Panc1 (cell line): ENCODE measurements at places on chromosomes 11 and 22.

GRCh38 chr11:131940126-131940525 is 569.7 kb downstream of the NTM start:
- no peak for DNase-seq

GRCh38 chr11:62771144-62772021 is at the start of gene TAF6L:
Gene TAF6L, plus strand, starts transcription at chr11:62771396. Its CDS starts 4,388 bp downstream, at chr11:62775784.
- DNase-seq, result peak; percentile 78

DNA sequence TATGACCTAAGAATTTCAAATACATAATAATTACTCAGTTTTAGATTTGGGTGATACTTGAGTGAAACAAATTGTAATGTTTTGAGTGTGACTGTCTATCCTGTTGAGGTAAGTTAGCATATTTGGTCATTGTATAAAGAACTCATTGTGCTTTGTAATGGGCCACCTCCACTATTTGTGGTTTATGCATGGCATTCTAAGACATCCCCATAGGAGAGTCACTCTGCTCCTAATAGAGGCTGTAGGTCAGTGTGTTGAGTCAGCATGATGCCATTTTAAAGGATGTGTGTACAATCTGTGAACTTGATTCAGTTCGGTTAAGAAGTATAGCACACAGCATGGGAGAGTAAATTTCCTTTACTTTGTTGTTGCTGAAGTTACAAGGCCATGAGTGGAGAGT is 1112.4 kb downstream of the JRKL start:
- DNase-seq, result no peak

DNA sequence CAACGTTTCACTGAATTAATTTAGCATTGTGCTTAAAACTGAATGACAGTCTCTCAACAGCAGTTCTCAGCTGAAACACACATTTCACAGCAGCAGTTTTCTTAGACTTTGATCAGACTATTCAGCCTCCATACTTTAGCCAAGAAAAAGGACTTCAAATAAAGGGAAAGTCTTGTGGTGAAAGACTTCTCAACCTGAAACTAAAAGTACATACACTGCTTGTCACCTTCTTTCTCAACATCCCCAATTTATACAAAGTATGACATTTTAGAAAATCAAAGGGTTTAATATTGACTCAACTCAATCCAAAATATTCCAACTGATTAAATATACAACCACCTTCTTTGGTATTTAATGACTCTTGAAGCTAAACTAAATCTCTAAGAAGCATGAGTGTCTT is 419.0 kb downstream of the LRRC4C start:
- no peak for DNase-seq

DNA sequence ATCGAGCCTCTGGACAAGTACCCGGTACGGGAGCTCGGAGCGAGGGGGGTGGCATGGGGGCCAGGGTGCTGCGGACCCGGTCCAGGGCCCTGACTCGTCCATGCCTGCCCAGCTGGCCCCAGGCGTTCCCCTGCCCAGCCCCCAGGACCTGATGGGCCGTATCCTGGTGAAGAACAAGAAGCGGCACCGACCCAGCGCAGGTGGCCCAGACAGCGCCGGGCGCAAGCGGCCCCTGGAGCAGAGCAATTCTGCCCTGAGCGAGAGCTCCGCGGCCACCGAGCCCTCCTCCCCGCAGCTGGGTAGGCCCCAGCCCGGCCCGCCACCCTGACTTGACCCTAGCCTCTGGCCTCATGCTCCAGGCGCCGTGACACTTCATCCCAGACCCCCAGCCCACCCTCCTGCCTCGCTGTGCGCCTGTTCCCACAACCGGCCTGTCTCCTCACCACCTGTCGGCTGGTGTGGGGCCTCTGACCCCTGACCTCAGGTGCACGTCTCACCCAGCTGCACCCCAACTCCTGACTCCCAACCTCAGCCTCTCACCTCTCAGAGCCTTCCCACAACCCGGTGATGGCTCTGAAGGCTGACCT is 7.7 kb downstream of the PLCB3 start:
- DNase-seq, result no peak

DNA sequence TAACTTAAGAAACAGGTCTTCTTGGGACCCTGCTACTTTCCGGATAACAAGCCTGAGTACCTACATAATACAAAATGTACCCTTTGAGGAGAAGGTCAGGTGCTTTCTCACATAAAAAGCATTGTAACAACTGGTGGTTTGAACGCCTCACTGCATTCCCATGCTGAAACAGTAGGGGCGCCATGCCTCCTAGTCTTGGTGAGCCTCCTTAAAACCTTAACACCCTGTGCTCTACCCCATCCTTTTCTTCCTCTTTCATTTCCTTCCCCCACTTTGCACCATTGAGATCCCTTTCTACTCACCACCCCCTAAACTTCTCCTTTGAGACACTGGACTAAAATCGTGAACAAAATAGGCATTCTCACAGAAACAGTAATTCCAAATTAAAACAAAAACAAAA is 729.3 kb downstream of the NTM start:
- DNase-seq, result peak; percentile 25

DNA sequence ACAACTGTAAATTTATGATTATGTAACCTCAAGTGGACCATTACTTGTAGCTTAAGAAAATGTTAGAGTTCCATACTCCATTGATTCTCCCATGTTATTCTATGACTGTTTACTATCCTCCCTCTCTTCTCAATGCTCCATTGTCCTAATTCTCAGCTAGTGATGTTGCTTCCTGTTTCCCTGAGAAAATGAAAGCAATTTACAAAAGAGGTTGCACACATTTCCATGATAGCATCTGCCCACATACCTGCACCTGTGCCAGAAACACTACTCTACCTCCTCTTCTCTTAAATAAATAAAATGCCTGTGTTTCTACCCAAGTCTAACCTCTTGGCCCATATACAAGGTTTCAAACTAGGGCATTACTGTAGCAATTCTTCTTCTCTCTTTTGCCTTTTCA is 1620.9 kb downstream of the FAM181B start:
- no peak for DNase-seq

DNA sequence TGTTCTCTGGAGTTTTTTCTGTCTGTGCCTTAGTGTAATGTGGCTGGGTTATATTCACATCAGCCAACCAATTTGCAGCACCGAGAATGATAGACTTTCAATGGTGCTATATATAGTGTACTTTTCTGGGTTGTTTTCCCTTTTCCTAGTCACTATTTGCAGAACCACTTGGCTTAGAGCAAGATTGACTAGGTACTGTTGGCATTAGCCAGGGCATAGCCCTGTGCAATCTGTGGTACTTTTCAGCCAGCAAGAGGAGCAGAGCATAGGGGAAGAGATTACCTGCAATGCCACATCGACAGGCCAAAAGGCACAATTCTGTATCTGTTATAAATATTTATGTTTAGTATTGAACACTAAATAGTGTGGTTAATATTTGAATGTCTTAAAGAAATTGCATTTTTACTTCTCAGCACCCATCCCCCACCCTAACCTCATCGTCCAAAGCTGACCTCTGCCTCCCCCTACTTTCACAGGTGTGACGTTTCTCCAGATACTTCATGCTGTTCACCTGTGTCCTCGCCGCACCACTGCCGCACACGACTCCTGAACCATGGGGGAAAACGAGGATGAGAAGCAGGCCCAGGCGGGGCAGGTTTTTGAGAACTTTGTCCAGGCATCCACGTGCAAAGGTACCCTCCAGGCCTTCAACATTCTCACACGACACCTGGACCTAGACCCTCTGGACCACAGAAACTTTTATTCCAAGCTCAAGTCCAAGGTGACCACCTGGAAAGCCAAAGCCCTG is 51.4 kb downstream of the MICAL2 start:
- DNase-seq, result no peak

GRCh38 chr22:16776080-16776479 is 49.1 kb downstream of the XKR3 start:
- DNase-seq, result no peak

DNA sequence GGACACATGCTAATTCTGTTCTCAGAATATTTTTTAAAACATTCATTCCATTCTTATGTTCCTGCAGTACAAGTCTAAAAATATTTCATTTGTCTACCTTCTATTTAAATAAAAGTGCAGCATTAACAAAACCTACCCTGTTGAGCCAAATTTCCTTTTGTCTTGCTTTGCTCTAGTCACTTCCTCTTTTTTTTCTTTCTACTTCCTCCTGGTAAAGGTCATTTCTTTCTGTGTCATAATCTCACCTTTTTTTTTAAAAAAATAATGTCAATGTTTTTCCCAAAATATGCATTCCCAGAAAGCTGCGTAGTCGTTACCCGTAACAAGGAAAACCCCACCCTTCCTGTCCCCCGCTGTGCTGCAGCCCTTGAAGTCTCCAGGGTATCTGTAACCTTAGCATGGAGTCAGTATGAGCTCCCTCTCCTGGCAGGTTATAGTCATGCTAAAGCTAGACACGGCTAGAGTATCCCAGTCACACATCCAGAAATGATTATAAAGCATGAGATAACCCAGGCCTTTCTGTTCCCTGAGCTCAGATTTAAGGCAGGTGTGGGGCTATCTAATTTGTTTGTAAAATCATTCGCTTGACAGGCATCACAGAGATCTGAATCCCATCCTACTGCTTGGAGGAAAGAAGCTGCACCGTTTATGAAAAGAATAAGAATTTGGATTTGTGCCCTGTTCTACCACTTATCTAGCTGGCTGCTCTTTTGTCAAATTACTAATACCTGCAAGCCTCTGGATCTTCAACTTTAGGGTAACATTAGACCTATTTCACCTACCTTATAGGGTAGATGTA is 51.1 kb upstream of the EED start:
- DNase-seq, result peak; percentile 67

DNA sequence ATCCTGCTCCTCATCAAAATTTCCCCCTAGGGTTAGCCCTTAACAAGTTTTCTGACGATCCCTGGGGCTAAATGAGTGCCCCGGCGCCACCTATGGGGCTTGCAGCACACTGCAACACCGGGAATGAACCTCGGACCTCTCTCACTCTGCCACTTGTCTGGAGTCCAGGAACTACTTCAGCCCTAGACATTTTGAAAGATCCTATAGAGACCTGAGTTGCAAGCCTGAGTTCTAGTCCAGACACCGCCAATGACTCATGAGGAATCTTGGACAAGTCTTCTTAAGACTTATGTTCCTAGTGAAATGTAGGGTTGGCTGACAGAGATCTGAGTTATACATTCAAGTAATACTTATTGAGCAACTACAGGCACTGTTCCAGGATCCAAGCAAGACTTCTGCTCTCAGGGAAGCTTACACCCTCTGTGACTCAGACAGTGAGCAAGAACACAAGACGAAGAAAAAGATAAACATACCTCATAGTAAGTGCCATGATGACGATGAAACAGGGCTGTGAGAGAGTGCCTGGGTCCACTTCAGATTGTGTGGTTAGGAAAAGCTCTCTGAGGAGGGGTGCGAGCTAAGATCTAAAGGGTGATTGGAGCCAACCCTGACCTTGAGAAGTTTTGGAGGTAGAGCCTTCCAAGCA is 10.2 kb upstream of the STK33 start:
- peak; percentile 99 for DNase-seq

GRCh38 chr22:19880786-19881569 is 26.3 kb upstream of the GNB1L start:
- DNase-seq, result peak; percentile 57

DNA sequence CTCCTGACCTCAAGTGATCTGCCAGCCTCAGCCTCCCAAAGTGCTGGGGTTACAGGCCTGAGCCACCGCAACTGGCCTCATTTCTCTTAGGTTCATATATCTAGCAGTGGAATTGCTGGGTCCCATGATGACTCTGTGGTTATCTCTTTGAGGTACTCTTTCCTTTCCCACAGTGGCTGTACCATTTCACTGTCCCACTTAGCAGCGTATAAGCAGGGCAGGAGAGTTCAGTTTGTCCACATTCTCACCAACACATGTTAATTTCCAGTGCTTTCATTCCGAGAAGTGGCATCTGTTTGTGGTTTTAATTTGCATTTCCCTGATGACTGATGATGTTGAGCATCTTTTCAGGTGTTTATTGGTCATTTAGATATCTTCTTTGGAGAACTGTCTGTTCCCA is 16.4 kb downstream of the PRR5 start:
- no peak for DNase-seq
